ENCODE measurements at places on chromosomes 3 and 15.

DNA sequence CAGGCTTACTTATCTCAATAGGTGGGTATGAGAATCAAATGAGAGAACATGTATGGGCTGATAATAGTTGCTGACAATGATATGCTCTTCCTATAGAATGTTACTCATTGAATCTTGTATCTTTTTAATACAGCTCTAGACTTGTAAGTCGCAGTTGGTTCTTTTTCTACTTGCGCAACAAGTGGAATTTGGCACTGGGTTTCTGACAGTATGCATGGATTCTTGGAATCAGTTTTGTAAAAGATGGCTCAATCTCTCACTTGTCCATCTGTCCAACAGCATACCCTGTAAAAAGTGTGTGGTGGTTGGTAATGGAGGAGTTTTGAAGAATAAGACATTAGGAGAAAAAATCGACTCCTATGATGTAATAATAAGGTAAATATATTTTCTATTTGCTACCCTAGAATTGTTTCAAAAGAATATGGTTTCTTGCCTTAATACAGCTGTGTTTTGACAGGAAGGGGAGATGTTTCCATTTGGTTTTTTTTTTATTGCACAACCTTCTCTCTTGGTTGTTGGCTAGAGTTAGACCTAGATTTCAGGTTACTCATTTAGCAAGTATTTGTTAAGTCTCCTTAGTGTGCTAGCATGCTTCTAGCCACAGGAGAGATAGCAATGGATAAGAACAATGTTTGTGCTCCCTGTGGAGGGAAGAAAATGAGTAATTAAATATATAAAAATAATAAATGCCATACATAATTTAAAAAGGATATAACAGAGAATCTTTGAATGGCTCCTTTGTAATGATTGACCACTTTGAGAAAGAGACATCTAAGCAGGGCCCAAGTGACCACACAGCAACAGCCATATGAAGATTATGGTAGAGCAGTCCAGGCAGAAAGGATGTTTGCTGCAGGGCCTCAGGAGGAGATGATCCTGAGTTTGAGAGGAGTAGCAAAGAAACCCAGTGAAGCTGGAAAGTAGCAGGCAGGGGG is 21.8 kb downstream of the ST3GAL6 start:
- no peak for DNase-seq

GRCh38 chr15:64246364-64247189 is 83.8 kb upstream of the PPIB start:
- DNase-seq = no peak

DNA sequence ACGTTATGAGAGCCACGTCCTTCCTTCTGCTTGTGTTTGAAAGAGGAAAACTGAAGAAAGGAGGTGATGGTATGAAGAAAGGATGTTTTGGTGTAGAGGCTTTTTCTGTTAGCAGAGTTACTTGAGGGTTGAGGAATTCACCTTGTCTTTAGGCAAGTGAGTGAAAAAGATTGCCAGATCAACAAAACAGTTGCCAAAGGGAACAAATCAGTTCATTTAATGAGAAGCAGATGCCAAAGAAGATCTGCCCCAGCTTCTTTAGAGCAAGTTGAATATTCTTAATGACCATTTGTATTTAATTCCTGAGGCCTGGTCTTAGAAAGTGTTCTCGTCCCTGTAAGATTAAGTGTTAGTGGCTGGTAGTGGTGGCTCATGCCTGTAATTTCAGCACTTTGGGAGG is 2.6 kb downstream of the CHCHD6 start:
- DNase-seq = no peak

DNA sequence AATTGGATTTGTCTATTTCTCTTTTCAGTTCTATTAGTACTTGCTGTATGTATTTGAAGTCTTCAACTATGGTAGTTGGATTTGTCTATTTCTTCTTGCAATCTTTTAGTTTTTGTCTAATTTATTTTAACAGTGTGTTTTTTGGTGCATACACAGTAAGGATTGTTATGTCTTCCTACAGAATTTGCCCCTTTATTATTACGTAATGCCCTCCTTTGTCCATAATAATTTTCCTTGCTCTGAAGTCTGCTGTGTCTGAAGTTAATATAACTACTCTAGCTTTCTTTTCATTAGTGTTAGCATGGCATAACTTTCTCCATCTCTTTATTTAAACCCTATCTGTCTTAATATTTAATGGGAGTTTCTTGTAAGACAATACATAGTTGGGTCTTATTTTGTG is 105.1 kb upstream of the STT3B start:
- DNase-seq = no peak

GRCh38 chr3:98565237-98565643 is 28.2 kb downstream of the CPOX start:
- no peak for DNase-seq

DNA sequence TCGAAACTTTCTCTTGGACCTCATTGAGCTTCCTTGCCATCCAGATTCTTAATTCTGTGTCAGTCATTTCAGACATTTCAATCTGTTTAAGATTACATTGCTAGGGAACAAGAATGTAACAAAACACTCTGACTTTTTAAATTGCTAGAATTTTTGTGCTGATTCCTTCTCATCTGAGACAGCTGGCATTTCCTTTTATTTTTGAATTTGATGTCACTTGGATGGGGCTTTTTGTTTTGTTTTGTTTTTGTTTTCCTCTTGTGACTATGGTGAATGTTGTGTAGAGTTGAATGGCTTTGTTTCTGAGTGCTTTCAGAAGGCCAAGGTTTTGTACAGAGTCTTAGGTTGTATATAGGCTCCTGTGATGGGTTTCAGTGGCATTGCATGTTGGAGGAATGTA is 1129.3 kb downstream of the NAALADL2 start:
- no peak for DNase-seq

GRCh38 chr3:56887402-56888025 is 85.8 kb upstream of the ARHGEF3 start:
- DNase-seq = no peak

DNA sequence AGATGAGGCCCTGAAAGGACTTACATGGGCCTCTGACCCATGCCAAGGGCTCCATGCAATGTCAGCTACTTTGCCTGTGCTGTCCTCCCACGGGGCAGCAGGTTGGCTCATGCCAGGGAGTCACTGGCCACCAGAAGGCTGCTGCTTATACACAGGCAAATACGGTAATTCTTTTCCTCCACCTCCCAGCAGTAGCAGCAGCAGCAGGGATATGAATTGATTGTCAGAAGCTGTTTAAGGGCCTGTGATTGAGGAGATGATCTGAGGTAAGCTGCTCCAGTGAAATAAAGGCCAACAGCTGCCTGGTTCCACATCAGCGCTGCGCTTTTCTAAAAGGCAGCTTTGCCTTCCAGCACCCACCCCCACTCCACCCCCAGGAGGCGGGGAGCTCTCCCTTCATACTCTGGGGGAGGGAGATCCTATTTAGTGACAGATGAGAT is 250.5 kb downstream of the SHQ1 start:
- no peak for DNase-seq

DNA sequence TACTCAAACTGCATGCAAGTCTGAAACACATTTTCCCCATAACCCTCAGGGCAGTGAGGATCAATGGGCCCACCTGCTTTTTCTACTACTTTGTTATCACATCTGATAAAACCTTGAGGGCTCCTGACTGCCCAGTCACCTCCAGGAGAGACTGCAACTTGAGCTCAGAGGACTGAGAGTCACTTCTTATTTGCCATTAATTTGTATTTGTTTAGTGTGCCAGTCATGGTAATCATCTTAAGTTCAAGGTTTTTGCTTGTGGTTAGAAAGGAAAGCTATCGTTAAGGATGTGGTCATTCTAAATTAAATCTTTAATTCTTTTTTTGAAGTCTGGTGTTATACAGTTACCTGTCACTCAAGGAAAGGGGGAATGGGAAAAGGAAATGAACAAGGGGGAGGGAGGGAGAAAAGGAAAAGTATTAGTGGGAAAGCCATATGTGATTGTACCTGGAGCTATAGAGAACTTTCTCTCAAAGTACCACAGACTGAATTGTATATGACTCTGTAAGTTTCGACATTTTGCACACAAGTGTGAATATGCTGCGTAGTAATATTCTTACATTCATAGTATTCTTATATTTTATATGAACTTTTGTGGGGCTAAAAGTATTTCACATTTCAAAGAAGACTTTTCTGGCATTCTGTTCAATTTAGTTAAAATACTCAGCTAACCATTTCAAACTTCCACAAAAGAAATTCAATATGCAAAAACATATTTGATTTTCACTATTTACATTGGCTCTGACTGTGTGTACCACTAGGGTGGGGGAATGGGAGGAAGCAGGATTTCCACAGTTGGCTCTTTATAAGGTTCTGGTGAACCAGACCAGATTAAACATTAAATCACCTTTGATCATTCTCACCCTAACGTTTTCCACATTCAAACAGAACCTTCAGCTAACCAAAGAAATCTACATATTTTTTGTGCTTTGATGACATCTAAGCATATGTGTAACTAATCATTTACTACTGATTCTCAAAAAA is 166.5 kb upstream of the ATP11B start:
- no peak for DNase-seq

DNA sequence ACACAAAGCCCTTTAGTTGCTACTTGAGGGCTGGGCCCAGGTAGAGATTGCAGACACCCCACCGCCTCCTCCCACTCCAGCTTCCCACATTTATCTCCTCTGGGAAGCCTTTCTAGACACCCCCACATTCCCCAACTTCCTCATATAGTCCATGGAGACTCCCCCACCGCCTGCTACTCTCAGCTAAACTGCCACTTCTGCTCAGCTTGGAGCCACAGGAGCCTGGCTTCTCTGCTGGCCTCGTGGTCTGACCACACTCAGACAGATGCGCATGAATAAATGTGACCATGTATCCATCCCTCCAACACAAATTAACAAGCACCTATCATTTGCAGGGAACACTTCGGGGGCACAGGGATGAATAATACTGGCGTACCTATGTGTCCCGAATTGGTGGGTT is 10.5 kb upstream of the ACSBG1 start:
- no peak for DNase-seq

DNA sequence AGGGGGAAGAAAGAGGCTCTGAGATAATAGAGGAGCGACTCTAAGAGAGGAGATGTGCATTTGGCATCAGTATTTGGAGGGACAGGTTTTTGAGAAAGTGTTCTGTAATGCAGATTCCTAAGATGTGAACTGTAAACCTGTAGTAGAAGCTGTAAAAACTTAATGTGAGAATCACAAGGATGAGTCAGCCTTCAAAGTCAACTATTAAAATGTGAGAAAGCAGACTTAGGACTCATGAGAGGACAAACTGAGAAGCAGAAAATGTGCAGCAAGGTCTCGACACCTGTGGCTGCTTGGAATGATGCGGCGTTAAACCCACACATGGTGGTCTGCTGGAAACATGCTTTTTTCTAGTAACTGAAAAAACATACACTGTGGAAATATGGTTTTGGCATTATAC is 36.0 kb downstream of the USP13 start:
- DNase-seq = no peak

GRCh38 chr3:114035896-114036295 is 20.4 kb downstream of the CCDC191 start:
- no peak for DNase-seq

- no peak for DNase-seq
These were observed 62.6 kb downstream of the DOCK3 start for GRCh38 chr3:50737193-50737905.

DNA sequence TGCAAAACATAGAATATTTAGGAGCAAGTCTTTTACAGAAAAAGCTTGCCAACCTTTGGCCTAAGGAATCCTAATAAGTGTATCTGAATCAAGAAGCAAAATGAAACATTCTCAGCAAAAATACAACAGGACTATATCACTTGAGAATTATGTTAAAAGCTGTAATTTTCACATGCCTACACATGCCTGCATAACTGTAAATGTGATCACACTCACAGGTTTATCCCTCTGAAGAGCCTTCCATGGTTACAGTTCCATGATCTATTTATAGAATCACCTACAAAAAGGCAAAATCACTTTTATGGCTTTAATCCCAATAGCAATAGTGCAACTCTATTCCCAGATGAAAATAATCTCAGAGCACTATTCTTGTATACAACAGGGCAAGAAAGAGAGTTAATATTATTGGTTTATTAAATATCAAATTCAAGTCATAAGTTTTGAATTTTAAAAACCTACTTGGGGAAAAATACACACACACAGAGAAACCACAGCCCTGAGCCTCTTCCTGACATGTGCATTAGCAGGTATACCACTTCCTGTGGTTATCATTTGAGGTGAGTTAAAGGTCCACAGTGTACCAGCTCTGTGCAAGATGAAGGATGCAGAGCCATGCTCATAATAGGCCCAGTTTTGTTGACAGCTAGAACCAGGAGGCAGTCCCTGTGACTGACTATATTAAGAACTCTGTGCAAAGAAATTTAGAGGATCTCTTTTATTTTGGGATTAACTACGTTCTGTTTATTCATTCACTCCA is 252.5 kb upstream of the TGFBR2 start:
- DNase-seq = no peak

DNA sequence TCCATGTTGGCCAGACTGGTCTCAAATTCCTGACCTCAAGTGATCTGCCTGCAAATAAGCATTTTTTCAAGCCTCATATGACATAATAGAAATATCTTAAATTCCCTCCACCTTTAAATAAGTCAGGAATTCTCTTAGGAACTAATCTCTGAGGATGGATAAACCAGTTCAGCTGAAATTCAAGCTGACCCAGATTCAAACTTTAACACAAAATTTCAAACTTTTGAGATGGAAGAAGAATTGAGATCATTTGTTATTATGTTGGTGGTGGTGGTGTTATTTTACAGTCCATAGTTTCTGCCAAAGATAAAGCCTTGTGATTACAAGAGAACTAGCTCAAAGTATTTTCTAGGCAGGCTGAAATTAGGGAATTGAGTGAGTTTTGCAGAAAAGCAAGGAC is 85.5 kb downstream of the SSR3 start:
- no peak for DNase-seq

DNA sequence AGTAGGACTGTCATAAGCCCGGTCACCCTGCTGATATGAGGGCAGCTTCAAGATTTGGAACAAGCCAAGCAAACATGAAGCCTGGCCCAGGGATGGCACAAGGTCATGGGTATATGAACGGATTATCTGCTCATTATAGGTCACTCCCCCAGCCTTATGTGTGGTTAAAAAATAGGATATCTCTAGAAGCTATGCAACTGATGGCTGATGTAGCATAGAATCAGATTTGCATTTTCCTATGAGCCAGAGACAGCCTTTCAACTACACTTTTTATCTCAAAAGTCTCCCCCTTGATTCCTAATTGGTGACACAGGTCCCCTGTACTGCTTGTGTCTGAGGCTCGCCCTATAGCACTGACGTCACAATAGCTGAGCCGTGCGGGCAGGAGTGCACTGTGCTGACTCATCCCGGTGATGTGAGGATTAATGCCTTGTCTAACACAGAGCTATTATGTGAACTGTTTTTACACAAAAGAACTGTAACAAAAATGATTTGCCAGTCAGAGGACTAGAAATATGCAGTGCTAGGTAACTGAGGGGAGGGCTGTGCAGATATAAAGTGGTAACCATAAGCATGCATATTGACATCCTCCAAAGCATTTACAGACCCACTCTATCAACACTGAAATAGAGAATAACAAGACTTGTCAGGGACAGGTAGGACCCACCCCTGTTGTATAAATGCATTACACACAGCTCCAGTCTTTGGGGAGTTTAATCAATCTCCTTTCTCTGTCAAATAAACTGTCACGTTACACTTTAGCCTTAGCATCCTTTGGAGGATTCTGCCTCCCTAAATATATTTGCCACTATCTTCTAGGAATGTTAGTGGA is 204.9 kb downstream of the TIGIT start:
- DNase-seq = no peak

Measured in uterus (tissue), 4 donors.